ENCODE measurements at places on chromosomes 3 and 15.

- DNase-seq = no peak
Observed at GRCh38 chr3:23735535-23736326, 70.0 kb upstream of the UBE2E1 start.

DNA sequence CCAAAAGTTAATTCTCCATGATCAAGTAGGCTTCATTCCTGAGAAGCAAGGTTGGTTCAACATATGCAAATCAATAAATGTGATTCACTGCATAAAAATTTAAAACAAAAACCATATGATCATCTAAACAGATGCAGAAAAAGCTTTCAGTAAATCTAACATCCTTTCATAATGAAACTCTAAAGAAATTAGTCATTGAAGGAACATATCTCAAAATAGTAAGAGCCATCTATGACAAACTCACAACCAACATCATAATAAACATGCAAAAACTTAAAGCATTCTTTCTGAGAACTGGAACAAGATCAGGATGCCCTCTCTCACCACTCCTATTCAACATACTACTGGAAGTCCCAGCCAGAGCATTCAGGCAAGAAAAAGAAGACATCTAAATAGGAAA, 254.1 kb downstream of the AGBL1 start:
- DNase-seq = no peak

GRCh38 chr15:101115786-101116680, 135.8 kb downstream of the CHSY1 start:
- no peak for DNase-seq

DNA sequence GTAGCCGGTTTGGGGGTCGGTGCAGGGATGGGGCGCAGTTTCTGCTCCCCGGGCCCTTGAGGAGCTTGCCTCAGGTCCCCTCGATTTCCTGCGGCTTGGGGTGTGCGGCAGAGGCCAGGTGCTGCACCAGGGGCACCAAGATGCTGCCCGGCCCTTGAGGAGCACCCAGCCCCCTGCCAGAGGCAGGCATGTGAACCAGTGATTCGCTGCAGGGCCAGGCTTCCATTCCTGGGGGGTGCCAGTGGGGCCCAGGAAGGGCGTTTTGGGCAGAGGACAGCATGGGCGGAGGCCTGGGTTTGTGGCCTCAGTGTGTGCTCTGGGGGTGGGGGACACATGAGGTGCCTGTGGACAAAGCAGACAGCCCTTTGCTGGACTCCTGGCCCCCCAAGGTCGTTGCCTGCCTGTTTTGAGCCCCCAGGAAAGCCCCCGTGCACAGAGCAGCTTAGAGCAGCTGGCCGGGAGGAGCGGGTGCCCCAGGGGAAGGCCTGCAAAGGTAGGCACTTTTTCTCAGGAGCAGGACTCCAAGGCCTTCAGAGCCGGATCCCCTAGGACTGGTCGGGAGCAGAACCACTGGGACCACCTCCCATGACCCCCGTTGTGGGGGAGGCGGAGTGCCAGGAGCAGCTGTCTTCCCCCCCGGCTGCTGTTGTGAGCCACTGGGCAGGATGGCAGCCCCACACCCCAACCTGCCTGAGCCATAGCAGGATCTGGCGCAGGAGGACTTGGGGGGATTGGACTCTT, 1.6 kb downstream of the PLXNA1 start:
- no peak for DNase-seq

GRCh38 chr15:74170875-74171578, 2.5 kb upstream of the ISLR start:
- no peak for DNase-seq

DNA sequence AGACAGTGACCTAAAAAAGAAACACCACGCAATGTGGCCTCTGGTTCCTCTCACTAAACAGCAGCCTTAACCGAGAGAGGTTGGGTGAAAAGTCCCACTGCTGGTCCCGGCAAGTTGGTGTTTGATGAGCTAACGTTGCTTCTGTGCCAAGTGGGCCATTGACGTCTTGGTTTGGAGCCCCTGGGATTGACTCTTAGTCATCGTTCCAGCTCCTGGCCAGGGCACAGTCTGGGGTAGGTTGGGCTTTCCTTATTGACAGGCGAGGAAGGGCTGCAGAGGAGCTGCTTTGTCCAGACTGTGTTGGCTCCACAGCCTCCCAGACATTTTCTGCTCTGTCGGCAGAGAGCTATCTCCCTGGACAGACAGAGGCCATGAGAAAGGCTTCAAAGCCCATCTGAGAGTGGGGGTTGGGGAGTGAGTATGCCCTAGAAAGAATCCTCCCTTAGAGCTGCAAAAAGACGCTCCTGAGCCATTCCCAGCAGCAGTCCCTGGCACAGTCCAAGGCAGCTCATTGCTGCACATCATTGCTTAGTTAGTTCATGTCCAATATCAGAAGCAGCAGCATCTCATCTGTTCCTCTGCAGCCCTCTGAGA, 28.6 kb upstream of the C3orf80 start:
- no peak for DNase-seq

DNA sequence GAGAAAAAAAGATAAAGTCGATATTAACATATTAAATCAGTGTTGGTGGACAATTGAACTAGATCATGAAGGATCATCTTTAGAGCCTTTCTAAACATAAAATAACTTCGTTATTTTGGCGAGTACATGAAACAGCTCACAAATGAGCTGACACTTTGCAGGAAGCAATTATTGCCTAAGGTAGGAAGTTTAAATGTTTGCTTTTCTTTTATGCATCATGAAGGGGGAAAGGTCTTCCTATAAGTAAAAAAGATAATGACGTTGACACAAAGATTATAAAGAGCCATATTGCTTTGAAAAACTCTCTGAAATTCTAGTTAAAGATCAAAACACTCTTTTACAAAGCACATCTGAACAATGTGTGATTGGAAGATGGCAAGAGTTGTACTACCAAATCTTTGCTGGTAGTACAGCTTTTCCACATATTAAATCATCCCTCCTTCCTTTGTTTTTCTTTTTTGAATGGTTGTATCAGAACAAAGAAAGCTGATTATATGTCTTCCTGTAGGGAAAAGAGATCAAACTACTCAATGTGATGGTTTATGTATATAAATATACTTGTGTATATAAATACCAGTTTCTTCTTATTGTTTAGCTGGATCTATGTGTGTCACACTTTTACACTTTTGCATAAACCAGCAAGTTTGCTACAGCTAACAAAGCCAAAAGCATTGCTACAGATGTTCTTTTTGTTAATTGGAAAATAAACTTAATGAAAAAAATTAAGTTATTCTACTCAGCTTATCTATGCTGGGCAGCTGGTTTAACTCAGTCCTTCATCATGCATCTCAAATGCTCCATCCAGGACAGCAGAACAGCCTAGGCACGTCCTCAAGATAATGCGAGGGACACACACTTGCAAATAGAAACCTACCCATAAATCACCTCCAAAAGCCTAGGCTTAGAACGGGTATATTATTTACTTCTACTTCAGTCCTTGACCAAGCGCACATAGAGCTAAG, 850.8 kb upstream of the ROBO1 start:
- DNase-seq = no peak

DNA sequence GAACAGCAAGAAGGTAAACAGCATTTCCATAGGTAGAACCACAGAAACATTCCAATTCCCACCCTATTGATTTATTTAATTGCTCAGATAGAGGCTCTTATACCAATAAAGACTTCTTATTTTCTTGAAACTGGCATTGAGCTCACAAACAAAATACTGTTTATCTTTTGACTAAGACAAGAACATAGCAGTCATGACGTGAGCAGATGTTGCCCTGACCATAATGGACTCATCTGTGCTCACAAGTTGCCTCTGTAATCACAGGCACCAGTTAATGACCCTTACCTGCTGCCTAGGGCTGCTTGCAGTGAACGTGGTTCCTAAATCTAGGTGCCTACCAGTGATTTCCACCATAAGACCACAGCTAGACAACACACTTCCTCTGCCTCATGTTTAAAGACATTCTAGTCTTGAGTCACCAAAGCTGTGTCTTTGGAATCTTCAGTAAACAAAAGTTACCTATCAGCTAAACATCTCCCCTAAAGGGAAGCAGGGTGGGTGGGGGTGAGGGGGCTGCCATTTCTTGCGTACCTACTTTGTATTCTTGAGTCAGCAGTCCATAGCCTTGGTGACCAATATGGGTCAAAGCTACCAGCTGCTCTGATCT, 2.1 kb downstream of the FYCO1 start:
- no peak for DNase-seq

DNA sequence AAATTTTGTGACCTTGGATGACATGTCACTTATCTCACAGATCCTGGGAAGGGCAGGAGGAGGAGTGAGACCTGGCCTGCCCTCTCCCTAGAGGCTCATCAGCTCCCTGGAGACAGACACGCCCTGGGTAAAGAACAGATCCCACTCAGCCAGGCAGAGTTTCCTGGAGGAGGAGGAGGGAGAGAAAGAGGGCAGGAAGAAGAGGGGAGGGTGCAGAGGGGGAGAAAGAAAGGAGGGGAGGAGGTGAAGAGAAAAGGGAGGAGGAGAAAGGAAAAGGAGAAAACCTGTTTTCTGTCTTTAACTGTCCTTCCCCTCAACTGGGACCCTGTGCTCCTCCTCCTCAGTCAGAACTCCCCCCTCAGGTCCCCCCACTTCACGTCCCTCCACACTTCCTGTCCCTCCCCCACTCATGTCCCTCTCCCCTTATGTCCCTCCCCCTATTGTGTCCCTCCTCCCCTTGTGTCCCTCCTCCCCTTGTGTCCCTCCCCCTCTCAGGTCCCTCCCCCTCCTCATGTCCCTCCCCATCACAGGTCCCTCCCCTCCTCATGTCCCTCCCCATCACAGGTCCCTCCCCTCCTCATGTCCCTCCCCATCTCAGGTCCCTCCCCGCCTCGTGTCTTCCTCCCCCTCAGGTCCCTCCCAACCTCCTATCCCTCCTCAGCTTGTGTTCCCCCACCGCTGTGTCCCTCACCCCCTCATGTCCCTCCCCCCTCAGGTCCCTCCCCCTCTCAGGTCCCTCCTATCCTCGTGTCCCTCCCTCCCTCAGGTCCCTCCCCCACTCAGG, 52.3 kb upstream of the CGNL1 start:
- no peak for DNase-seq

DNA sequence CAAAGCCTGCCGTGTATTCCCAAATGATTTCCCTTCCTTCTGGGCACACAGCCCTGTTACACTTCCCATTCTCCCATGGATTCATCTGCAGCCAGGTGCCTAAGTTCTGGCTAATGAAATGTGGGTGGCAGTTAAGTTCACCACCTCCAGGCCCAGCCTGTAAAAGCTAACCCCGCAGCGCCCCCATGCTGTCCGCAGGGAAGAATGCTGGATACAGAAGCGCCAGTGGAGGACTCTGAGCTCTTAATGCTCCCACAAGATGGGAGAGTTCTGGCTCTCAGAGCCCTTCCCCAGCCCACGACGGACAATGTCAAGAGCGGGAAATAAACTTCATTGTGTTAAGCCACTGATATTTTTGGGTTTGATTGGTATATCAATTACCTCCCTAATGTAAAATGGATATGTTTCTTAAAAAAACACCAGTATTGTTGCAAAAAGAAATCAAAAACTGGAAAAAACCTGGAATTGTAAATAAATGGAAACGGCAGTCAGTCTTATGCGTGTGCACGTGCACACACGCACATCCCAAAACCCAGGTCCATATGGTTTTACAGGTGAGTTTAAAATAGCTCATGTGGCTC, 37.7 kb upstream of the FGD5 start:
- DNase-seq = peak; percentile 16

DNA sequence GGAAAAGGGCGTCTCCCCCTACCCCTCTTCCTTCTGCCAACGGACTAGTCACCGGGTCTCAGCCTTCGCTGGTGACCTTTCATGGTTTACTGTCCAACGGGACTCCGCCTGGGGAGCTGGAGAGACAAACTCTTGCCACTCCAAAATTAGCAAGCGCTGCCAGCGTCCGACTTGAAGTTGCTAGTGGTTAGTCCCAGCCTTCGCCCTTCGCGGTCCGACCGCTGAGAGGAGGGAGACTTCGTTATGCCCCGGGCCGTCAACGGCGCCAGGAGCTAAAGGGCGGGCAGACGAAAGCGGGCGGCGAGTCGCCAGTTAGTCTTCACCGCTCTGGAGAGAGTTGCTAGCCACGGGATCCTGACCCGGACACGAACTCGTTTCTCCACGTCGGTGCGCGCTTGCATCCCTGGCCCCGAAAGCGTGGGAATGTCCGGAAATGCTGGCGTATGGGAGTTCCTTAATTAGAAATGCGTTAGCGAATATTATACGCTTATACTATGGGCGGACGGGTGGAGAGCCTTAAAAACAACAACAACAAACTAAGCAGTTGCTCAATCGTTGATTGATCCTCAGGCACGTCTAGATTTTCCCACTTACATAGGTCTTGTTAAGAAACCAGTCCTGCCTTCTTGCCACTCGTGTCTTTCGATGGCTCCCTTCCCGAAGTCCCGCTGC, 716 bp downstream of the SMC4 start:
- DNase-seq = peak; percentile 17

- DNase-seq = no peak
Observed at GRCh38 chr15:40182358-40183029, 21.6 kb downstream of the BUB1B start.

DNA sequence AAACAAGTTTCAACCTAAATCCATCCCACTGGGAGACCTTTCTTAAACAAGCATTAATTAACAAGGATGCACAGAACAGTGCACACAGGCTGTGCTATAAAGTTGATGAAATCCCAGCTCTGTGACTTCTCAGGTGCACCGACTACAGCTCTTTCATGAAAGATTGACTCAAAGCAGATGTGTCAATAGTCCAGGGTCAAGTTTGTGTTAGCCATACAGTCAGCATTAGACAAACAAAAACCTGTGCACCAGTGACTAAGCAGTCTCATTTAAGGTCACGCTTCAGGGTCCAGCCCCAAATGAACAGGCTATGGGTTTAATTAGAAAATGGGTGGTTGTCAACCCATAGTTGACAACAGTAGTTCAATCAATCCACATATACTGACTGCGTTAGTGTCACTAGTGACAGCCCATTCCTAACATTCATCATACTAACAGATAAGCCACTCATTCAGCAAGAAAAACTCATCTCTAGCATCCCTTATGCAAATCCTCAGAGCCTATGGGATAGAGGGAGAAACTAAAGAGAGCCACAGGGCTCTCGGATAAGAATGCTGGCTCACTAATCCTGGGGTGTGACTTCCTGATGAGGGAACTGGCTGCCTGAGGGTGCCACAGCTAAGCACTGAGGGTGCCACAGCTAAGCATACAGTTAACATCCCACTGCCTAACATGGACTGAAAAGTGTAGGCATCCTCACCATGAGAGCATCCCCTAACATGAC, 84.1 kb downstream of the WNT5A start:
- DNase-seq = no peak

DNA sequence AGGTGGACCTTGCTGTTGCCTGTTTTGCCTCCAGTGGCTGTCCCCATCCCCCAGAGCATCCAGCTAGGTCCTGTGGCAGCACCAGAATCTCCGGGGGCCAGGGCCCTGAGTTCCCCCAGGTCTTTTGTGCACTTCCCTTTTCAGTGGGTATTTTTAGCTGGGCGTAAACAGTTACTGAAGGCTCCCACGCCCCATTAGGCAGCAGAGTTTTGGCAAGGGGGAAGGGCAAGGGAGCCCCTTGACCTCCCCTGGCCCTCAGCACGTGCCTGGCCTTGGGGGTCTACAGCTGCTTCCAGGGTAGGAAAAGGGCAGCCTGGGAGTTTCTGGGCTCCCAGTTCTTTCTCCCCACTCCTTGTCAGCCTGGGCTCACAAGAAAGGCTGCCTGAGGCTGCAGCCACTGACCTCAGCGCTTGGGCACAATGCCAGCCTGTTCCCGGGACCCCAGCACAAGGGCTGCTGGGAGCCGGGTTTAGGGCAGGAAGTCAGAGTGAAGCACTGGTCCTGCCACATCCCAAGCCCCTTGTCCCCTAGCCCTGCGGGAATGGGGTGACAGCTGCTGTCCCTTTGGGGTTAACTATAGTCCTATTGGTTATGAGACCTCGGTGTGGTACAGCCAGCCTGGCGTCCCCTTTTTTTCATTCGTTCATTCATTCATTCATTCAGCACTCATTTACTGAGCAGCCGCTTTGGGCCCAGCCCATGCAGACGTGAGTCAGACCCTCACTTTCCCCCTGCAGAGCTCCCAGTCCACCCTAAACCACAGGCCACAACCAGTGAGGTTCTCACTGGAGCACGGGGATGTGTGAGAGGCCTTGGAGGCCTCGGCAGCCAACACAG, 8.4 kb downstream of the CSK start:
- no peak for DNase-seq
